ENCODE measurements at places on chromosomes 1 and 21.
A peak's percentile ranks its signal among the peaks of the same experiment; 100 is the strongest.

GRCh38 chr1:80894921-80895320 is 905.8 kb upstream of the ADGRL2 start:
- no peak for DNase-seq

DNA sequence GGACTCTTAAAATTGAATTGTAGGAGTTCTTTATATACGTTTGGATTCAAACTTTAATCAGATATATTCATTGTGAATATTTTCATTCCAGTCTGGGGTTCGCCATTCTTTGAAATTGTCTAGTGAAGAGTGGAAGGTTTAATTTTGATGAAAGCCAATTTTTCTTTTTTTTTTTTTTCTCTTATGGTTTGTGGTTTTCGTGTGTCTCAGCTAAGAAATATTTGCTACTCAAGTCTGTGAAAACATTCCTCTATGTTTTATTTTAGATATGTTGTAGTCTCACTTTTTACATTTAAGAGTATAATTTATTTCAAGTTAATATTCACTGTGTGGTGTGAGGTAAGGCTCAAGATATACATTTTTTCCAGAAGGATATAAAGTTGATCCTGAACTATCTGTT is 220.5 kb downstream of the KCNT2 start:
- DNase-seq, result no peak

GRCh38 chr1:160399544-160400222 is 681 bp upstream of the VANGL2 start:
- no peak for DNase-seq

DNA sequence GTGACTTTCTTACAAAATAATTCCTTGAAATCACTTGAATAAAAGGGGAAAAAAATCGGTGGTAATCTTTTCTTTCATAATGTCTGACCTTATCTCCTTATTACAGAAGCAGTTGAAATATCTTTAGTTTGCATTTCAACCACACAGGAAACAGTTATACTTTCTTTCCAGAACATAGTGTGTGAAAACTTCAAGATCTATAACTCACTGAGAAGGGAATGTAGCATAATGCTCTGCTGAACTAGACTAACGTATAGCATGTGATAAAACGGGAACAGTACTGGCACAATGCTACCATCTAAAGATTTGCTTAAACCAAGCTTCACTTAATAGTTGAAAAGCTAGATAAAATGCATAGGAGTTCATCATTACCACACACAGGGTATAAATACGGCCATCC is 45.0 kb downstream of the VAV3 start:
- DNase-seq, result no peak

GRCh38 chr1:118042501-118042900 is 113.0 kb downstream of the WDR3 start:
- no peak for DNase-seq

GRCh38 chr1:234398849-234399381 is 25.7 kb downstream of the COA6 start:
- peak; percentile 24 for DNase-seq

DNA sequence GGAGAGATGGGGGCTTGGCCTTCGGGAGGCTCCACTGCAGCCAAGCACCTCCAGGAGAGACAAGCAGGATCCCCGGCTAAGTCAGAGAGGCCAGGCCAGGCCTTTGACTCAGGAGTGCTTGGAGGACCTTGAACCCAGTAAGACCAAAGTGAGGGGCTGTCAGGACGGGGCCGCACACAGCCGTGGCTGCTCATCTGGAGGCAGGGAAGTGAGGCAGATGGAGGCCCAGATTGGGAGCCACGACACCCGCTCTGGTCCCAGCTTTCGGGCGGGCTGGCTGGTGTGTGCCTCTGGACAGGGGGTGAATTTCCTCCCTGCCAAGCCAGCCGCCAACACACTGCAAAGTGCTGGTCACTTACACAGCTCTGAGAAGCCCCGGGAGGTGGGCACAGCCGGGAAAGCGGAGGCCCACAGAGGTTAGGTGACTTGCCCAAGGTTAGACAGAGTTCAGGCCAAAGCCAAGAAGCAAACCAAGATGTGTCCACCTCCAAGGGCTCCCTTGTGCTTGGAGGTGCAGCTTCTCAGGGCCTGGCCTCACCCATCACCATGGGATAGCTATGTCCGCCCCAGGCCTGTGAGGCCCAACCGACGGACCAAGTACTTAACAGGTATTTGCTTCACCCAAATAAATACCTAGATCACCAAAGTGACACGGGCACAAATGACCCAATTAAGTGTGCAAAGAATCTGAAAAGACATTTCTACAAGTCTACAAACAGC is 58.3 kb downstream of the CHD5 start:
- no peak for DNase-seq
